ENCODE measurements at places on chromosomes 3 and 15. TPM values are rescaled to one million over a fixed set of nuclear protein-coding genes. Genes with fewer than 3 reads are reported as not detected.

SCAANT1 gene
- total RNA-seq, result not detected

GRCh38 chr15:58840048-58840447 lies 68.9 kb downstream of the MINDY2 start:
- DNase-seq, result no peak

- no peak for DNase-seq
Measured at GRCh38 chr3:14511623-14512280, 28.4 kb downstream of the GRIP2 start.

AHSG gene
- not detected for total RNA-seq

DNA sequence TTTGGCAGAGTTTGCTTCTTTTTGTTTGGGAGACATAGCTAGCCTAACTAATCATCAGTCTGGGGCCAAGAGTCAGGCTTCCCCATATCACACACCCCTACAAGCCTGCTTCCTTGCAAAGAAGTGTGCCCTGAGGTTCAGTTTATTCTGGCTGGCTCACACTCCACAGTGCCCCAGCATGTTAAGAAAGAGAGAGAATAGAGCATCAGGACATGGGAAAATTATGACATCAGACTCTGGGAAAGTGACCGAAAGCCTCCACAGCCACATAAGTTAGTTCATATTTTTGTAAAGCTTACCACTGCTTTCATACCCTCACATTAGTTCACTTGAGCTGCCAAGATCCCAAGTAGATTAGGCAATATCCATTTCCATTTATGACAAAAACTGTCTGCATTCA lies 63.0 kb upstream of the CFAP161 start:
- DNase-seq, result no peak

DNA sequence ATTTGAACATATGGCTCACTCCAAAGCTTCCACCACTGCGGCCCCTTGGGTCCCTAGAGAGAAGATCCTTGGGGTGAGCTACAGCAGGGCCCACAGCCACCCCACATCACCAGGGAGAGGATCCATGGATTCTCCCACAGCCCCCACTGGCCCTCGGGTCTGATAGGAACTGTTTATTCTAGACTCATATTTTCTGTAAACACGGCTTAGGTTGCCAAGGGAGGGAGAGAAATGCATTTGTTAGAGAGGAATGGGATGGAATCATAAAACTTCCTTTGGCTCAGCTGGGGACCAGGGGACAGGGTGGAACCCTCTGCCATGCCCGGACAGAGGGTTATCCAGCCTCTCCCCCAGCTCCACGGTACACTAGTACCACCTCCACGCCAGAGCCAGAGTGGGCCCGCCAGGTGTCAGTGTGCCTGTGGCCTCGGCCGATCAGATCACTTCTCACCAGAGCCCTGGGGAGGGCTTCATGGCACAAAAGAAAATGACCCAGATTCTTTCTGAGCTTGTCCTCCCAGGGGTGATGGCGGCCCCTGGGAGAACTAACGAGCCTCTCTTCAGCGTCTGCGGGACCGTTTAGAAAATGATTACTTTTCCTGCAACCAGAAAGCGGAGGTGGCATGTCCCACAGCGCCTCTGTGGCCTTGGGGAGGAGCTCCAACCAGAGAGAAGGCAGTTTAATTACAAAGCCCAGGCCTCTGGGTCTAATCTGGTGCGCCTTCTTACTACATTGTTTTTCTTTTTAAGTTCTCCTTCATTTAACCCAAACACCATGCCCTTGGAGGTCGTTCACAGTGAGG lies 33.7 kb downstream of the ADCY5 start:
- DNase-seq, result no peak

GRCh38 chr15:90816401-90817116 lies 51.8 kb upstream of the FURIN start:
- DNase-seq, result peak; percentile 35
